ENCODE measurements at places on chromosomes 11 and 22. TPM values are rescaled to one million over a fixed set of nuclear protein-coding genes. Genes with fewer than 3 reads are reported as not detected.

Gene AMOTL1
- 22.6 TPM for total RNA-seq

- no peak for DNase-seq
Measured at GRCh38 chr11:114163229-114163631, 103.7 kb downstream of the ZBTB16 start.

DNA sequence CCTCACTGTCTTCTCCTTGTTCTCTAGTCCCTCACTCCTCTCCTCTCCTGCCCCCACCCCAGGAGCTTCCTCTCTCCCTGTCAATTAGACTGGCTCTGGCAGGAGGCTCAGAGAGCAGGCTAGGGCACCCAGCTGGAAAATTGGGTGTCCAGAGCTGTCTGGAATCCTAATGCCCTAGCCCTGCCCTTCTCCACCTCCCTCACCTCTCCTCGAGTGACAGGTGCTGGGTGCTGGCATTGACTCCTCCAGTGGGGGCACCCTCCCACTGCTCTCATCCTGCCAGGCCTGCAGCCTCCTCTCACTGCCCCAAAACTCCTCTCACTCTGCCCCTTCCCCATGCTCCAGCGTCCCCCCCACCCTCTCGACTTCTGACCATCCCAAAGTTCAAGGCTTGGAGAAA is 68.9 kb downstream of the CYTH4 start:
- no peak for DNase-seq

Gene PIWIL4
- 1.1 TPM for total RNA-seq

Gene MS4A13
- total RNA-seq = not detected

GRCh38 chr11:45859661-45860140 is 12.4 kb downstream of the CRY2 start:
- DNase-seq = peak; percentile 62

DNA sequence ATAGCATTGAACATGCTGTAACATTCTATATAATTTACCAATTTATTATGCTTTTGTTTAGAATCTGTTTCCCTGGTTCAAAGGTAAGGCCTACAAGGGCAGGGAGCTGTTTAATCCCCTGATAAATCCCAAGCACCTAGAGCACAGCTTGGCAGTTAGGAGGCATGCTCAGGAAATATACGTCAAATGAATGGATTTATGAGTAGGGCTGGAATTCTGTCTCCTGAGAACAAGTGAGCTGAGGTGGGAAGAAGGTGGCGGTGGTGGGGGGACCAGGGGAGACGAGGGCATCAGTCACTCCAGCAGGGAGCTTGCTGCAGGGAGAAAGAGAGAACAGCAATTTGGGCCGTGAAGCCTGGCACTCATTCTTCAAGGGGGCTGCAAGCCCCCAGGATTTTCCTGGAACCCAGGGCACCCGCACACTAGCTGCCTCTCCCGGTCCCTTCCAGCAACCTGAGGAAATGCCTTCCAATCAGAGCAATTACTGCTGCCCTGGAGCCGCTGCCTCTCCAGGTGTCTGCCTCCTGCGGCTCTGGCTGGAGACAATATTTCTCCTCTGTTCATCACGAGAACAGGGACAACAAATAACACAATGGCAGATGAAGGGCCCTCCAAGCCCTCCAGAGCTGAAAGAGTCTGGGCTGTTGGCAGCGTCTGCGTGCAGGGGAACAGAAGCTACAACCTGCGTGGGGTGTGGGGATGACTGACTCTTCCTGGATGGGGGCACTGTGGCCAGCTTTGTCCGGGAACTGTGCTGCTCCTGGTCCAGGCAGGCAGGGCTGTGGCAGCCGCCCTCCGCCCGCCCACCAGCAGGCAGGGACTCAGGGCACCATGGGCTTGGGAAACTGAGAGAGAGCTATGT is 233.4 kb downstream of the ST3GAL4 start:
- no peak for DNase-seq

GRCh38 chr11:75768909-75769771 is 562 bp downstream of the DGAT2 start:
- no peak for DNase-seq

Gene GLB1L2
- total RNA-seq = 2.0 TPM

DNA sequence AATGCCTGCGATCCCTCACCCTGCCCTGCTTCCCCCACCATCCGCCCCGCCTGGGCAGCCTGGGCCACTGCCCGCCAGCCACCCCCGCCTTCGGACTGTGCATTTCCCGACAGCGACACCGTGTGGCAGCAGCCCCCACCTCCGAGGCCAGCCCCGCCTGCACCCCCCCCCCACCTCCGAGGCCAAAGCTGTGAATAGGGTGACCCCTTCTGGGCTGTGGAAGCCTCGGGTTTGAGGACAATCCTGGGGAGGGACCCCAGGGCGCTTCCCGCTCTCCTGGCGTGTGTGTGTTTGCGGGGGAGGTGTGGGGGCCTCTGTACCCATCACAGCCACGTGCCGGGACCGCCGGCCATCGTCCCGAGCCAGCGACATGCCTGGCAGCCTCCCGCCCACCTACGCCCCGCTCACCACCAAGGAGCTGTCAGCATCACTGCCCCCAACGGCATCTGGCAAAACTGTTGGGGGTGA is 33.8 kb upstream of the PPARA start:
- peak; percentile 95 for DNase-seq

GRCh38 chr11:110027627-110028371 is 65.4 kb upstream of the ZC3H12C start:
- no peak for DNase-seq

DNA sequence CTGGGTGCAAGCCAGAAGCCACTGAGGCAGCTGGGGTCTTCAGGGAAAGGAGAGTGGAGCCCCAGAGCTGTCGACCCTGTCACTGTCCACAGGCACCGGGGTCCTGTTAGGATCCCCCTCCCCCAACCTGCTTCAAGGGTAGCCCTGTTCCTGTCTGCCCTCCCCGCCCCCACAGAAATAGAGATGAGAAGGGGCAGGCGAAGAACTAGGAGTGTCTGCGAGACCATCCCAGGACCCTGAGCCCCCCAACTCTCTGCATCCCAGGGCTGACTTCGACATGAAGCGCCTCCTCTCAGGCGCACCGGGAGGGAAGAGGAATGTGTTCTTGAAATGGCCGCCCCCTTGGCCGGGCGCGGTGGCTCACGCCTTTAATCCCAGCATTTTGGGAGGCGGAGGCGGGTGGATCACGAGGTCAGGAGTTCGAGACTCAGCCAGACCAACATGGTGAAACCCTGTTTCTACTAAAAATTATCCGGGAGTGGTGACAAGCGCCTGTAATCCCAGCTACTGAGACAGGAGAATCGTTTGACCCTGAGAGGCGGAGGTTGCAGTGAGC is 607 bp upstream of the ZNF70 start:
- DNase-seq = peak; percentile 68

Gene CASP5
- not detected for total RNA-seq

DNA sequence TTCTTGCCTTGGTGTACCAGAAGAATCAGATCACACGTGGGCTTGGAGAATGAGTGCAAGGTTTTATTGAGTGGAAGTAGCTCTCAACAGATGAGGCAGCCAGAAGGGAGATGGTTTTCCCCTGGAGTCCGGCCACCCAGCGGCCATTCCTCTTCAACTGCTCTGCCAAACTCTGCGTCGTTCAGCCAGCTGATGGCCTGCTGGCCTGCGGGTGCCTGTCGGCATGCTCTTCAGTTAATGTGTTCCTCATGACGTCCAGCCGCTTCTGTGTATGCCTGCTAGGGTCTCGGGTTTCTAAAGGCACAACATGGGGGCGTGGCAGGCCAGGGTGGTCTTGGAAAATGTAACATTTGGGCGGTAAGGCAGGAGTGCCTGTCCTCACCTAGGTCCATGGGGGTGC is 487.9 kb upstream of the LRRC4C start:
- DNase-seq = no peak

Gene HSD17B12
- total RNA-seq = 72.5 TPM

Gene WT1
- total RNA-seq = not detected

GRCh38 chr11:94766713-94767206 is 1.4 kb upstream of the AMOTL1 start:
- DNase-seq = peak; percentile 16

Gene MMP1
- not detected for total RNA-seq

Gene OR51B5
- total RNA-seq = 0.22 TPM

- DNase-seq = no peak
Measured at GRCh38 chr22:36790648-36791047, 14.7 kb upstream of the IFT27 start.

Gene LINC01488
- 0.09 TPM for total RNA-seq

DNA sequence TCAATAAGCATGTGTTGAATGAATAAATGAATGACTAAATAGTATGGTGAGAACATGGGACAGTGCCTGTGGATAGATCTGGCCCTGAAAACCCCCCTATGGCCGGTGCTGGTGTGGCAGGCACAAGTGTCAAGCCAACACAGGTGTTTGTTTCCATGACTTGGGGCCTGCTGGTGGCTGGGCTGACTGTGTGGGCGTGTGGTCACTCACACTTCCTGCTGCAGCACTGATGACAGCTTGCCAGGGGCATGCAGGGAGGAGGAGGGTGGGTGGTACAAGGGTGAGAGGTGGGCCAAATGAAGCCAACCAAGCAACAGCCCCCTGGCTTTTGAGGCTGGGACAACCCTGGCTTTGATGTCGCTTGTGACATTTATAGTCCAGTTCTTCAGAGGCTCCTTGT is 30.3 kb upstream of the ABCC8 start:
- no peak for DNase-seq

GRCh38 chr11:7251836-7252682 is at the start of gene SYT9:
TSS of gene SYT9 (plus strand) at chr11:7251904. CDS start at chr11:7252187, 283 bp downstream.
- DNase-seq = peak; percentile 93

Gene SEPTIN5
- total RNA-seq = 5.0 TPM

- peak; percentile 30 for DNase-seq
Measured at GRCh38 chr11:16111690-16112089, 244.7 kb downstream of the SOX6 start.

Gene NAALAD2
- 24.6 TPM for total RNA-seq

Gene KRTAP5-10
- total RNA-seq = not detected

GRCh38 chr22:34278121-34278520 is 357.8 kb upstream of the LARGE1 start:
- no peak for DNase-seq

- peak; percentile 40 for DNase-seq
Measured at GRCh38 chr22:32803020-32803737, 1.7 kb downstream of the TIMP3 start.

Gene XPNPEP3
- total RNA-seq = 21.4 TPM

- DNase-seq = peak; percentile 1
Measured at GRCh38 chr22:46572911-46573780, 35.7 kb upstream of the CELSR1 start.

Gene ATM
- total RNA-seq = 66.5 TPM

GRCh38 chr11:122882189-122882856 is at the start of gene JHY:
TSS of gene JHY (plus strand) at chr11:122882759. CDS start at chr11:122885850, 3,091 bp downstream.
- DNase-seq = peak; percentile 80

DNA sequence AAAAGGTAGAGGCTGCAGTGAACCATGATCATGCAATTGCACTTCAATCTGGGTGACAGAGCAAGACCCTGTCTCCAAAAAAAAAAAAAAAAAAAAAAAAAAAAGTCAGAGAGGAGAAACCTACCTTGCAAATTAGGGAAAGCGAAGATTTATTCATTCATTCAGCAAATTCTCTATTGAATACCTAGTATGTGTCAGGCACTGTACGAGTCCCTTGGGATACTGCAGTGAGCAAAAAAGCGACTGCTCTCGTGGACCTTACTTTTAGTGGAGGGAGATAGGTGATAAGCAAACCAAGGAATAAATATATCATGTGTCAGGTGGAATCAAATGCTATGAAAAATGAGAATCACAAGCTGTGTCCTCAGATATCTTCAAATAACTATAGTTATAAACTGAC is 101.3 kb downstream of the STIM1 start:
- DNase-seq = no peak

- no peak for DNase-seq
Measured at GRCh38 chr11:58227956-58228615, 632 bp downstream of the OR10Q1 start.

DNA sequence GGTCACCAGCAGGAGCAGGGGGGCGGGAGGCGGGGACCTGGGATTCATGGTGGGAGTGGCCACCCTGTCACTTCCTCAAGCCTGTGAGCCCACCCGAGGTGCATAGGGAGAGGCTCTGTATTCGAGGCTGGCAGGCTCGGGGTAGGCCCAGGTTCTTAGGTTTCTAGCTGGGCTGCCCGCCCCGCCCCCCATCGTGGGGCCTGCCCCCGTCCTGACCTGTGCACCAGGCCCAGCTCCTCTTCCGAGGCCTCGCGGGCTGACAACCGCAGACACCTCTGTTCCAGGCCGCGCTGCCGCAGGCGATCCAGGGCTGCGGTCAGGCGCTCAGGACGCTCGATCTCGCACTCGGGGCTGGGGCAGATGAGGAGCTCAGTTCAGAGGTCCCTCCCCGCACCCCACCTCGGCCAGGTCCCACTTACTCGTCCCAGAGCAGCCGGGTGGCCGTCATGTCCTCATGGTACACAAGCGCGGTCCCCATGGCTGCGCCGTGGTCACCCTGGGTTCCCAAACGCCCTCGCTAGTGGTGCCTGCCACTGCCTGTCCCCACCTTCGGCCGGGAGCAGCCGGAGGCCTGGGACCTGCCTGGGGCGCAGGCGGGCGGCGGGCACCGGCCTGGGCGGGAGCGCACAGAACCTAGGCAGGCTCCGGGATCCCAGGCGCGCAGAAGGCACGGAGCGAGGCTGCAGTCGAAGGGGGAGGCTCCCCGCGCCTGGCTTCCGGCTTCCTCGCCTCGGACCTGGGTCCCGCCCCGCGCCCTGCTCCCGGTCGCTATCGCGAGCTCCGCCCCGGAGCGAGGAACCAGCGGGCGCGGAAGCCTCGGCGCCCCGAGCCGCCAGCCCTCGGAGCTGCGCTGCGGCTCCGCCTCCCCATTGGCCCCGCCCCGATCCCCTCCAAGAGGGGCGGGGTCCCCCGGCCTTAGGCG is at the start of gene HDAC10:
Gene HDAC10 (minus strand): TSS at position 711 of the 922 bp plus-strand sequence. CDS start 233 bp downstream, at position 478.
- DNase-seq = peak; percentile 95

DNA sequence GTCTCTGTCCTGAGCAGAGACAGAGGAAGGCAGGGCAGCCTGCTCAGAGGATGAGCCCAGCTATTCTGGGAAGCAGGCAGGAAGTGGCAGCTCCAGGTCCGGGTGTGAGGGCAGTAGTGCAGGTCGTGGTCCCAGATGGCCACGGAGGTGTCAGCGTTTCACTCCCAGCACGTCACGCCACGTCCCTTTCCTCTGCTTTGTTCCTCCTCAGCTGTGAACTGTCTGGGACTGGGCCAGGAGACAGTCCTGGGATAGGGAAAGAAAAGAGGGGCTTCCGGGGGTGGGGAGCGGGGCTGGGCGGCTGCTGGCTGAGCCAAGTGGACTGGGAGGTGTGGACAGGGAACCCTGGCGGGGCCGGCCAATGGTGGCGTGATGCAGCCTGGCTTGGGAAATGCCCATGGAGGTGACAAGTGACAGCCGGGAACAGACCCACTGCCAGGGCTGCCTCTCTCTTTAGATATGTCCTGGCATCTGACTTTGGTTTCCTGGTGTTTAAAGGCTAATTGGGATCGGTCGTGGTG is 64.7 kb downstream of the KCNQ1 start:
- no peak for DNase-seq

DNA sequence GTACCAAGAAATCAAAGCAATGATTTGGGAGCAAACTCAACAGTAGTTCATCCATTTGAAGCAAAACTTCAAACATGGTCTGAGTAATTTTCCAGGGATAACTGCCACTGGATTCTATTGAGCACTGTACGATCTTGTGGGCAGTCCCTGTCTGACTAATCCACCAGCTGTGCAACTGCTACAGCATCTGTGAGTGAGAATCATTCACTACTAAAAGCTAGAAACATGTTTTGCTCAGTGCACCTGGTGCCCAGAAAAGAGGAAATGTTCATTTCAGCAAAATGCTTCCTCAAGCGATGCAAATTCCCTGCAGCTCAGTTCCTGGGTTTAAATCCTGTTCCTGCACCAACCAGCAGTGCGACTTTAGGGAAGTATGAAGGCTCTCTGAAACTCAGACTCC is 1077.9 kb downstream of the DLG2 start:
- no peak for DNase-seq

Gene MUC6
- total RNA-seq = not detected

Gene GAL3ST3
- total RNA-seq = 35.9 TPM
